Omental fat pad (tissue), 4 donors: ENCODE measurements at places on chromosomes 13 and 19.

DNA sequence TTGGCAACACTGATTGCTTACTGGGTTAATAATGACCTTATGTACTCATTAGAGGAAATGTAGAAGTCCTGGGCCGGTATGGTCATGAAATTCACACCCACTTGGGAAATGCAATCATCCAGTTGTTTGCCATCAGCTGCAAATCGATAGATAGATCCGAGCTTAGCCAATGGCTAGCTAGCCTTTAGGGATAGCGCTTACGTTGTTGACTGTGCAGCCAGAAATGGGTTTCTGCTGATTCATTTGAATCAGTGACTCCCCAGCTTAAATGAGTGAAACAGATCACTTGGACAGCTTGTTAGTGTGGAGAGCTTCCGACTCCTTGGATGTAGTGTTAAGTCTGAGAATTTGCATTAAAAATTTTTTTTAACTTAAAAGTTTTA, 11.8 kb downstream of the IL17D start:
- no peak for DNase-seq

GRCh38 chr19:35414442-35414841, 33.6 kb upstream of the FFAR2 start:
- no peak for DNase-seq

DNA sequence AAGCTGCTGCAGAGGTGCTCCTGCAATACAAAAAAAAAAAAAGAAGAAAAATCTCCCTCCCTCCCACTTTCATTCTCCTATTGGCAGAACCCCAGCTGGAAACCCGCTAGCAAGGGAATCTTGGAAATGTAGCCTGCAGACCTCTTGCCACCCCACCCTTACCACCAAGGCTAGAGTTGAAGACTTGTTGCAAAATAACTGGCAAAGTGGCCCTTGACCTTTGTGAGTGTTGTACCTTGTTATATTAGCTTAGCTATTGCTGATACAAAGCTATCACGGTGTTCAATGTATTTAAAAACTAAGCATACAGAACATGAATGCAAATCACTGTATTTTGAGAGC, 57.5 kb upstream of the KCTD4 start:
- DNase-seq = no peak

DNA sequence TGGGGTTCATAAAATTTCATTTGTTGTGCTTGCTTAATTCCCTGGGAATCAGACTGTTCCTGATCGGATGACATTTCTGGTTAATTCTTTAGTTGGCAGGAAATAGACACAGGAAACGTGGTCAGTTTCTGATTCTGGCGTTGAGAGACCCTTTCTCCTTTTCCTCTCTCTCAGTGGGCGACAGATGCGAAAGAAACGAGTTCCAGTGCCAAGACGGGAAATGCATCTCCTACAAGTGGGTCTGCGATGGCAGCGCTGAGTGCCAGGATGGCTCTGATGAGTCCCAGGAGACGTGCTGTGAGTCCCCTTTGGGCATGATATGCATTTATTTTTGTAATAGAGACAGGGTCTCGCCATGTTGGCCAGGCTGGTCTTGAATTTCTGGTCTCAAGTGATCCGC, 10.8 kb downstream of the LDLR start:
- DNase-seq = no peak

DNA sequence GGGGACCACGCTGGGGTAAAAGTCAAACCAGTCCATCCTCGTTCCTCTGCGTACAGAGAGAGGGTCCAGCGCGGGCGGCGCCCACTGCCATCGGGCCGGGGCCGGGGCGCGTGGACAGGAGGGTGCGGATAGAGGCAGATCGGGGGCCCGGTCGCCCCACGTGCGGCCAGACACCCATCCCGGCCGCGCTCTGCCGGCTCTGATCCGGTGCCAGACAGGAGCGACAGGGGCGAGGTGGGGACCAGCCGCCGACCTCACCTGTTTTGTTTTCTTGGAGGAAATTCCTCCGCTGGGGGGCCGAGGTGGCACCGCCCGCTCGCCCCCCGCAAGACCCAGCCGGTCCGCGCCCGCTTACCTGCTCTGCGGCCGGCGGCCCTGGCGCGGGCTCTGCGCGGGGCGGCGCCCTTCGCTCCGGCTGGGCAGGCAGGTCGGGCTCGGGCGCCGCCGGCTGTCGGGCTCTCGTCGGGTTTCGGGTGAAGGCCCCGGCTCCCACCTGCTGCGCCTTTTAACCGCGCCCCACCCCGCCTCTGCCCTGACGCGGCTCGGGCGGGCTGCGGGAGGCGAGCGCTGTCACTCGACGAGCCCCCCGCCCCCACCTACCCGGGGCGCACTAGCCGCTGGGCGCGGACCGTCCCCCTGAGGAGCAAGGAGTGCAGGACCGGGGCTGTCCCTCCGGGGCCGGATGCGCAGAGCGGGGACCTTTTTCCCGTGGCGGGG, at the start of gene GJB6:
GJB6 (minus strand) TSS at position 481 of the 717 bp plus-strand sequence. CDS start 8,839 bp downstream, outside the sequence.
- DNase-seq = no peak

DNA sequence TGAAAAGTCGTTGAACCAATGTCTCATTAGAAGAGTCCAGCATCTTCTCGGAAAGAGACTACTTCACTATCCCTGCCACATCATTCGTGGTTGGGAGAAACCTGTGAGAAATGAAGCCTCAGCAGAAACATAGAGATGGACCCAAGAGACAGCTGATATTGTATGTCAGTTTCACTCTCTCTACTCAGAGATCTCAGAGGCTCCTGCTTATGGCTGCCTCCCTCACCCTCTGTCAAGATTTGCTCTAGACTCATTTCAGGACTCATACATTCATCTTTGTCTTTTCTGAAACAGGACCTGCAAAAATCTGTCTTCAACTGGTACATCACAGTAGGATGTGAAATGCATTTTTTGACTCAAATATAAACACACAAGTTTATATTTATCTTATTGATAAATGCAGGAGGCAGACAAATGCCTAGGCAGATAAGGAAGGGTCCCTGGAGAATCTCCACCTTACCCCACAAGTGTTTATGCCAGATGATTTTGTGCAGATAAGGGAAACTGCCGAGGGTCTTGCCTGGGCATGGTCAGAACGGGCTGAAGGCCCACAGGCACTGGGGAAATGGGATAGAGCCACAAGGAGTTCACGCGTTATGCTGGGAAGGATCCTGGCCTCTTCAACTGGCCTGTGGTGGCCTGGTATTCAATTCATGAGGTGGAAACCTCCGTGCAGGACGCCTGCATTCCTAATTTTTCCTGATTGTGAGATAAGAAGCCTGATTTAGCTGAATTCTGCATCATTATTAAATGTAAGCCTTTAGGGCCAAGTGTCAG, 1834.0 kb upstream of the PCDH20 start:
- no peak for DNase-seq

DNA sequence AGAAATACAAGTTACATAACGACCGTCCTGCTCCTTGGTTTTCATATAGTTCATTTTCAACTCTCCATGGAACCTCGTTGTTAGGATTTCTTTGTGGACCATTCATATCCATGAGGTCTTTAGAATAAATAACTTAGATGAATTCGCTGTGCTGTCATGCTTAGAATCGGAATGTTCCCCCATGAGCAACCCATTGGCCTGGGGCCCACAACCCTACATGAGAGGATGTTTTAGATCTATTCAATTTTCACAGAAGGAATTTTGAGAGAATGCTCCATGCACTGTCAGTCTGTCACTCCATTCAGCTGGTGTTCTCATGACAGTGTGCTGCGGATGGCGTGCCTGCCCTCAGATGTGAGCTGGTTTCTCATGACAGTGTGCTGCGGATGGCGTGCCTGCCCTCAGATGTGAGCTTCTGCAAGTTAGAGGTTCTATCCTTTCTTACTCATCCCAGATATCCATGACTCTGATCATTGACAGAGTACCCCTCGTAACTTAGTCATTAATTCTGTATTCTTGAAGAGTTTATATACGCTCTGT, 1193.1 kb downstream of the EFNB2 start:
- DNase-seq = no peak

- DNase-seq = no peak
Measured at GRCh38 chr19:3868770-3869456, at the start of gene ZFR2. Gene ZFR2, minus strand, starts transcription at chr19:3869038. Its CDS starts 21 bp downstream, at chr19:3869017.

GRCh38 chr13:53250272-53250875, 221.8 kb downstream of the OLFM4 start:
- no peak for DNase-seq

DNA sequence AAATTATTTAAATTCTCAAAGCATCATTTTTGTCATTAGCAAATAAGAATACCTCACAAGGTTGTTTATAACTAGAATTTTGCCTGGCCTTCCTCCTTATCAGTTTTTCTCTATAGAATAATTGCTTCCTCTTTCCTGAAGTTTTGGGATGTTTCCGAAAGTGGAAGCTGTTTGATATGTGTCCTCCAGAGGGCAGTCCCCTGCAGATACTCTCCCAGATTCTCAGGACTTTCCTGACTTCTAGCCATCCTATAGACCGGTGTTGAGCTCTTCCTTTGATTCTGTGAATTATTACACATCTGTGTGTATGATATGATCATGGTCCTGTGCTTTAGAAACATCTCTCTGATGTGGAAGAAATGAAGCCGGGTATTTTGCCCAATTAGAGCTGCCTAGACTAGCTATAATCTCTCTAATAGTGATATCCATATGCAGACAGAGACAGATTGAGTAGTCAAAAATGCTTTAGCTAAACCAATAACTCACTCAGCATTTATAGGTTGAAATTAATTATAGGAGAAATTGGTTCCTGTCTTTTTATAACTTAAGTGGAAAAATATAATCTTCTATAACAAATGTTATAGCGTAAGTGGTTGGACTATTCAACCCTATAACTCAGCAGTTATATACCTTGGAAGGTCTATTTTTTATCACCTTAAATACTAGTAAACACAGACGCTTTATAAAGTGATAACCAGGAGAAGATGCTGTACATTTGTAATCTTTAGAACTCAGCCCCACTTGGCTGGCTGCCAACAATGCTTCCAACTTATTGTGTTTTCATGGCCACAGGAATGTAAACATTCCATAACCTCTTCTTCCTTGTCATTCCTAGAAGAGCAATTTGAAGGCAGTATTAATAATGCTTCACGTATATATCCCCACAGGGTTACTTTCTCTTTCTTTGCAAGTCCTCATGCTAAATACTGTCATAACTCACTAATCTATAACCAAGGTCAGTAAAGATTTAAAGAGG, 201.0 kb upstream of the RXFP2 start:
- no peak for DNase-seq

GRCh38 chr19:4597278-4597974, 37.9 kb upstream of the SEMA6B start:
- DNase-seq = no peak

DNA sequence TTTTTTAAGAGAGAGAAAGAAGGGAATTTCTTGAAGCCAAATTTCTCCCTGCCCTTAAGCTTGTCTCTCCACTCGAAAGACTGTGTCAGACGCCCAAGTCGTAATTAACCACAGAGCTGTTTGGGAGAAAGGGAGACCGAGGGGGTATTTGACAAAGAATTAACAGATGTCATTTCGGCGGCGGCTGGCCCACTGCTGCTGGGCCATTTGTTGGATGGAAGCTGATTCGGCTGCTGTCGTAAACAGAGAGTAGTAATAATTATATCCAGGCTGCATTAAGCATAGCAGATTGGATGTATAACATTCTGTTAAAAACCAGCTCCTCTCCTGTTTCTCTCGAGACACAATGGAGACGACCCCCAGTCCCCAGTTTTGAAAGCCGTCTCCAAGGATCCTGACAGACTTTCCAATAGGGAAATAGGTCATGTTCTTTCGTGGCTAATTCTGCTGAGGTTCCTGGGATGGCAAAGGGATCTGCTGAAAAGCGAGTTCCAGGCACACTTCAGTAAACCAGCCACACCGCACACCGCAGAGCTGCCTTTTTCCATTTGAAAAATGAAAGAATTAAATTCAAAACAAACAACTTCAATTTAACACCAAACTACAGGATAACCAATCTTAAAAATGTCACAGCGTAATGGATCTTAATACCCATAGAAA, 71.5 kb downstream of the KCTD15 start:
- DNase-seq = no peak

- DNase-seq = no peak
Measured at GRCh38 chr13:106417467-106418110, 117.9 kb downstream of the EFNB2 start.

- no peak for DNase-seq
Measured at GRCh38 chr13:87538366-87539052, 132.7 kb upstream of the SLITRK5 start.

- DNase-seq = no peak
Measured at GRCh38 chr19:12015753-12016116, 19.7 kb downstream of the ZNF433 start.

DNA sequence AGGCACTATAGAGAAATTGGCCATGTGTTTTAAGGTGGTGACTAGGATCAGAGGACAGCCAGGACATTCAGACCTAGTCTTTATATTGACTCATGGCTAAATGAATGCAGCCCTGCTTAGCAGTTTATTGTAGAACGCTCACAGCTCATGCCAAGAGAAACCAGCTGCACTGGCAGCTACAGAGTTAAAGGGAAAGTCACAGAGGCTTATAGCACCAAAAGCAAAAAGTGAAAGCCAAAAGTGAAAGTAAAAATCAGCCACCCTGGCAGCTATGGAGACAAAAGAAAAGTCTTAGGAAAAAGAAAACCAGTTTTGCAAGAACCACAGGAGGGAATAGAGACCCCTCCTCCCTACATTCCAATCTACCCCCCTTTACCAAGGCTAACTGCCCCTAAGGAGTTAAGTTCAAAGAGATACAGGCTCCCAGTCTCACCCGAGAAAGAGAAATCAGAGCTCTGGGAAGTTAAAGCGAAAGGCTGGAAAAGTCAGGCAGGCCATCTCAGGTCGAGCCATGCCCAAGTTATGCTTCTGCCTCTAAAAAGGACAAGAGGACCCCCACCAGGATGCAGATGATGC, 99.0 kb downstream of the ZNF429 start:
- no peak for DNase-seq

- no peak for DNase-seq
Measured at GRCh38 chr19:54502518-54503048, at the start of gene LAIR2. Gene LAIR2, plus strand, starts transcription at chr19:54502831. Its CDS starts 88 bp downstream, at chr19:54502919.

GRCh38 chr19:49287141-49287770, 37.7 kb downstream of the SLC6A16 start:
- no peak for DNase-seq

DNA sequence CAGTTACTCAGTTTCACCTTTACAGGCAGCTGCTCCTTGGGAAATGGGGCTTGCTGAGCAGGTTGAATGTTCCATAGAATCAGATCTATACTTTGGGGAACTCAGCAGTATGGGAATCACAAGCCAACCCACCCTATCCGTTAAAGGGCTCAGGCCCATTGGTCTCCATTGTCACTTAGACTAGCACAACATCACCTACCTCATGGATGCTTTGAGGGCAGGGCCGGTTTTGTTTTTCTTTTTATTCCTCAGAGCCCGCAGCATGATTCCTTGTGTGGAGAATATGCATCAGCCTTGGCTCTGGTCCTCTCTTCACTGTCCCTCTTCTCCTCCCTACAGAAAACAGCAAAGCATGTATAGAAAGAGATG, 48.0 kb downstream of the LRCH1 start:
- DNase-seq = no peak

- DNase-seq = no peak
Measured at GRCh38 chr19:18439025-18439909, 1.3 kb upstream of the ISYNA1 start.

- no peak for DNase-seq
Measured at GRCh38 chr13:18739310-18739709, 442.3 kb downstream of the TUBA3C start.
